ENCODE measurements at places on chromosomes 3 and 15.

- H3K27me3 ChIP-seq: no peaks in the 10 kb centered on the region
- H3K36me3 ChIP-seq: no peaks in the 10 kb centered on the region
- no peaks in the 10 kb centered on the region for H3K4me1 ChIP-seq
- H3K27ac ChIP-seq: no peak overlapping the region
- no peak for DNase-seq
Measured at GRCh38 chr15:53307952-53308624, 451.4 kb downstream of the WDR72 start.

DNA sequence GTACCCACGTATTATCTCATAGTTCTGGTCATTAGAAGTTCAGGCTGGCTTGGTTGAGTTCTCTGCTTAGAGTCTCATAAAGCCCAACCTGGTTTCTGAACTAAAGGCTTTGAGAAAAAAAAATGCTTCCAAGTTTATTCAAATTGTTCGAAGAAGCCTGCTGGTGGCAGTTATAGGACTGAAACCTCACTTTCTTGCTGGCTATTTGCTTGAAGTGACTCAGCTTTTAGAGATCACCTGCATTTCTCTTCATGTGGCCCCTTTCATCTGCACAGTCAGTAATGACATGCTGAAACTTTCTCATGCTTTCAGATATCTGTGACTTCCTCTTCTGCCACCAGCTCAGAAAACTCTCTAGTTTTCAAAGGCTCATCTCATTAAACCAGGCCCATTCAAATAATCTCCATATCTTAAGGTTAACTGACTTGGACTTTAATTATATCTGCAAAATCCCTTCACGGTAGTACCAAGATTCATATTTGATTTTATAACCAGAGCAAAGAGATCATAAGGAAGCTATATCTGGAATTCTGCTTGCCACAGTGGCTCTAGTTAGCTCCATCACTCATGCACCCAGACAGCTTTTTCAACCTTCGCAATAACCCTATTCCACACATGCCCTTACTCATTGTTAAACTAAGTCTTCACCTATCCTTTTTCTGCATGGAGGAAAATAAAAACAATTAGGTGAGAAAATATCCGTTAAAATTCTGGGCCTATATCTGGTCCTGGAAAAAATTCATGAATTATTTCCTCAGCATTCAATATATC, 433.8 kb upstream of the CBLB start:
- H3K4me1 ChIP-seq: no peaks in the 10 kb centered on the region
- H3K27me3 ChIP-seq: no peaks in the 10 kb centered on the region
- H3K4me3 ChIP-seq: no peak overlapping the region

GRCh38 chr3:126380011-126380768, 14.5 kb upstream of the CFAP100 start:
- peaks cover 6% of the 10 kb centered on the region for H3K27me3 ChIP-seq
- no peaks in the 10 kb centered on the region for H3K4me1 ChIP-seq
- H3K4me3 ChIP-seq: no peak overlapping the region
- DNase-seq: peak; percentile 51
- H3K36me3 ChIP-seq: no peaks in the 10 kb centered on the region
- H3K27ac ChIP-seq: no peak overlapping the region

GRCh38 chr3:124858275-124858674, 28.9 kb downstream of the ITGB5 start:
- H3K27ac ChIP-seq: no peak overlapping the region
- no peak for DNase-seq
- H3K4me1 ChIP-seq: peaks cover 29% of the 10 kb centered on the region
- H3K4me3 ChIP-seq: no peak overlapping the region
- H3K27me3 ChIP-seq: no peaks in the 10 kb centered on the region
- peaks cover 10% of the 10 kb centered on the region for H3K36me3 ChIP-seq

DNA sequence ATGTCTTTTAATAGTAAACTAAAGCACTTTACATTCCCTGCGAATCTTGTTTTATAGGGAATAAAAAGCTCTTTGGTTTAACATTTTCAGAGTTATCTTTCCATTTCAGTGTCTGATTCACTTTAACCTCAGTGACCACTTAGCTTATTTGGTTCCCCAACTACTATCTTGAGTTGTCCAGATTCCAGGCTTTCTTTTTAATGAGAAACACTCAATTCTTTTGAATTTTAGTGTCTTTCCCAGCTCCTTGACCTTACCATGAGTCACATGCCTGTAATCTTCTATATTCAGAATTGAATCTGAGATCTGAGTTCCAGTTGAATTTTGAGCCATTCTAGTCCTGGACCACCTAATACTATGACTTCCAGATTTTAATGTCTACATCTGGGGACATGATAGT, 144.4 kb downstream of the KCNAB1 start:
- no peak overlapping the region for H3K27ac ChIP-seq
- DNase-seq: no peak
- H3K4me1 ChIP-seq: no peaks in the 10 kb centered on the region
- H3K27me3 ChIP-seq: no peaks in the 10 kb centered on the region
- no peaks in the 10 kb centered on the region for H3K36me3 ChIP-seq

GRCh38 chr3:57019057-57019456, 41.4 kb upstream of the SPATA12 start:
- DNase-seq: no peak
- no peaks in the 10 kb centered on the region for H3K36me3 ChIP-seq
- no peaks in the 10 kb centered on the region for H3K27me3 ChIP-seq
- no peak overlapping the region for H3K27ac ChIP-seq
- peaks cover 11% of the 10 kb centered on the region for H3K4me1 ChIP-seq

DNA sequence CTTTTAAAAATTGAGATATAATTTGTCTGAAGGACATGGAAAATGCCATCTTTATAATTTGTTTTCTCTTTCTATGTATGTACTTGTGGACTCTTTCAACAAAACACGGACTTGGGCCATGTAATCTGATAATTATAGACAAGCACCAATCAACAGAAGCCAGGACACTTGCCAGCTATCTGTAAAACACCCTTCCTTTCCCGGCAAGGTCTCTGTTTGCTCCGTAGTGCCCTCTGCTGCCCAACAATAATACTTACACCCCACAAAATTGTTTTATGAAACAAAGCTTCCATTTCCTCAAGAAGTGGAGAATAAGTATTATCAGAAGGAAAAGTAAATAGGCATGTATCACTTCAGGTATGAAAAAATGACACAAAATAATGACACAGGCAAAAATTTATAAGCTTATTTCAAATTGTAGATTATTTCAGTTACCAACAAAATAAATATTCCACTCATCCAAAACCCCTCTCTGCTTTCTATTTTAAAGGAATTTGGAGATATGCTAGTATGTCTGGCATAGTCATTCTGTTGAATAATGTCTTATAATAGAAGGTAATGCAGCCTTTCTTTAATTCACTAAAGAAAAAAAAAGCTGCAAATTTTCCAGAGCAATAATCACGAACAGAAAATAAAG, 32.8 kb downstream of the MYH15 start:
- peak; percentile 64 for DNase-seq
- H3K27ac ChIP-seq: no peak overlapping the region
- H3K36me3 ChIP-seq: no peaks in the 10 kb centered on the region
- no peaks in the 10 kb centered on the region for H3K27me3 ChIP-seq

- H3K4me1 ChIP-seq: no peaks in the 10 kb centered on the region
- no peaks in the 10 kb centered on the region for H3K27me3 ChIP-seq
- no peak for DNase-seq
- H3K4me3 ChIP-seq: no peak overlapping the region
Measured at GRCh38 chr15:77266708-77267386, 153.1 kb downstream of the PEAK1 start.

GRCh38 chr3:170089862-170090600, 52.2 kb downstream of the GPR160 start:
- no peaks in the 10 kb centered on the region for H3K27me3 ChIP-seq
- no peak overlapping the region for H3K4me3 ChIP-seq
- peaks cover 43% of the 10 kb centered on the region for H3K36me3 ChIP-seq
- DNase-seq: no peak

GRCh38 chr15:84797801-84798200, 19.4 kb upstream of the ALPK3 start:
- no peaks in the 10 kb centered on the region for H3K27me3 ChIP-seq
- peaks cover 78% of the 10 kb centered on the region for H3K36me3 ChIP-seq
- H3K4me1 ChIP-seq: no peaks in the 10 kb centered on the region
- H3K4me3 ChIP-seq: no peak overlapping the region

Measured in suprapubic skin (tissue), 4 donors.